ENCODE measurements at places on chromosomes 5 and 9.
A peak's percentile ranks its signal among the peaks of the same experiment; 100 is the strongest.

GRCh38 chr9:109780453-109781033 is 545 bp downstream of the PALM2AKAP2 start:
- DNase-seq: peak; percentile 27

DNA sequence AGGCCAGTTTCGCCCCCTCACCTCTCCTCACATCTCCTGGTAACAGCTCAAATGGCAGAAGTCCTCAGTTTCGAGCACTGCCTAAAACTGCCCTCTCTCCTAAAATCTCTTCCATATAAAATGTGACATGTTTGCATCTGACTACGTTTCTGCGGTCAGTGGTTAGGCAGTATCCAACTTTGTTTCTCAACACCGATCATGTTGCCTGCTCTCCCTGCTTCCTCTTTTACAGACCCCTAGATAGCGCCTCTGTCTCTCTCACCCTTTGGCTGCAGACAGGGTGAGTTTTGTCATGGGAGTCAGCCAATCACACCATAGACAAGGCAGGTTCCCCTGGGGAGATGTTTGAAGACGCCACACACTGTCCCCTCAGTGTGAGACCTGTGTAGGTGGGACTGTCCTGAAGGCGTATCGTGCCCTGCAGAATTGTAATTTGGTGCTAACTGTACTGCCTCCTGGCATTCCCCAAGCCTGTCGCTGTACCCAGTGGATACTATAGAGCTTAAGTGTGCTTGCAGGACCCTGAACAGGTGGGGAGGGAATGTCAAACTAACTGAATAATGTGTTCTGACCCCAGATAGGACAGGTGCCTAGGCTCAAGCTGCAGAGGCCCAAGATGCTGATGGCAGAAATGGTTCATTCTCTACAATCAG is 1.1 kb downstream of the HEXB start:
- peak; percentile 35 for DNase-seq

DNA sequence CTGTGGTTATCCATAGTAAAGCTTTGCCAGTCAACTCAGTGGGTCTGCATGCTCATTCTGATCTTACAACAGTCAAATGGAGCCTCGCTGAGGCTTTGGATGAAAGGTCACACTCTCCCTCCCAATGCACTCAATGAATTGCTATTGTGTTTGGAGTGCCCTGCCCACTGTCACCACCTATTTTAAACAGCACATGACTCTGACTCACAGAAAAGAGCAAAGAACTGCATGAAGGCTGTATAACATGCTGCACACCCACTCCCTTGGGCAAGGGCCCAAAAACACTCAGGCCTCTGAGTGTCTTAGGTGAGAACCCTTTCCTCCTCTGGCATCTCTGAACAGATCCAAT is 118.7 kb upstream of the CCDC112 start:
- peak; percentile 30 for DNase-seq

- DNase-seq: no peak
Measured at GRCh38 chr5:157323107-157323706, 57.3 kb downstream of the CYFIP2 start.

GRCh38 chr5:126054577-126055347 is 368.4 kb upstream of the GRAMD2B start:
- DNase-seq: no peak

DNA sequence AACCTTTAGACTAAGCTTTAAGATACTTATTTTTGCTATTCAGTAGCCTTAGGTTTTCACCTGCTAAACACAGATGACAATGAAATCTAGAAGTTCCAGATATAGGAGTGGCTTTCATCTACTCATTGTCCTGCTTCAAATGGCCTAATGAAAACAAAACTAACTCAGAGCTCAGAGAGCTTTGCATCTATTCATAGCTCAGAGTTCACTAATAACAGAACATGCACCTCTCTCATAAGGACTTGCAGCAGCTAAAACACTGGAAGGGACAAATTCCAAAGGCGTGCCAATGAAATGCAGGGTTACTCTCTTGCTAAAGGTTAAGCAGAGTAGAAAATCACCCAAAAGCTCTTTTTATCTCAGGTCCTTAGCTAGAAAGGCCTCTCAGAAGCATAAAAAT is 29.0 kb downstream of the SLC31A2 start:
- DNase-seq: no peak

DNA sequence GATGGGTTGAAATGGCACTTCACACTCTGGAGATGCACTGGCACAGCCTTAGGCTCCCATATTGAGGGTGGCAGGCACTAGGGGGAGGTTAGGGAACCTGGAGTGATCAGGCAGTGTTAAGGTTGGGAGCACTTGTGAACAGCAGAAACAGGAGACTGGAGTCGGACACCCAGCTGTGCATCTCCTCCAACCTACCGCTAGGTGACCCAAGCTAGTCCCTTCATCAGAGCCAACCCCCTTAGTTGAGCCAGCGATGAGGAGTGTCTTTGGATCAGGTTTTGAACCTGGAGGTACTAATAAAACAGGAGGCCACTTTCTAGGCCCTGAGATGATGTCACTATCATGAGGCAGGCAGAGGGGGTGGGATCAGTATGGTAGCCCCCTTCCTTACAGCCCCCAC is 1.7 kb downstream of the ACTL7B start:
- DNase-seq: no peak

DNA sequence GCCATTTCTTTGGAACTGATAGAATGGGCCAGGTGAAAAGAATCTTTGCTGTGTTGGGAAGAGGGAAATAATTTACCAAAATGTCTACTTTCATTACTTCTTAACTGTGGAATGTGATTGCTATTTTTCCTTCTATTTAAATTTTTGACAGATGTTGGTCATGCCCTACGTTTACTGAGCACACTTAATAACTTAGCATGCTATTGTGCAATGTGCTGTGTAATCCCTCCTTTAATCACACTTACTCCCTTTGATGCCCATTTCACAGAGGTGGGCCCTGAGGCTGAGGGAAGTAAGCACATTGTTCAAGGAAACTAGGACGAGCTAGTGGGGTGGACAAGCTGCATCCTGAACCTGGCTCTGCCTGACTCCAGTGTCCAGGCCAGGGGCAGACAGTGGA is 47.8 kb upstream of the INSYN2B start:
- DNase-seq: peak; percentile 32

GRCh38 chr5:44909004-44909403 is 100.3 kb downstream of the MRPS30 start:
- DNase-seq: no peak

- no peak for DNase-seq
Measured at GRCh38 chr5:96649251-96649662, 12.9 kb upstream of the CAST start.

DNA sequence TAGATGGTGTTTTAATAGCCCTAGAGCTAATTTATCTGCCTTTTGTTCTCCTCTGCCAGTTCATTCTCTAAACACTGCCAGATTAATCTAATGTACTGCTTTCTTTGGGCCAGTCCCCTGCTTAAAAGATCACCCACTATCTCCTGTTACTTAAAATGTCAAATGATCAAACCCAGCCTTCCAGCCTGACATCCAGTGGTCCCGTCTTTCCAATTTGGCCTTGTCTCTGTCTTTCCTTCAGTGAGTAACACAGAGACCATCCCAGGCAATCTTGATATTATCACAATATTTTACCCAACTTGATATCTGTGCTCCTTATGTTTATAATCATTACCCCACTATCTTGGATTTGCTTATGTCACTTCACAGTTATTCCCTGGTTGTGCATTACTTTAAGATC is 12.0 kb downstream of the PRR16 start:
- DNase-seq: no peak

DNA sequence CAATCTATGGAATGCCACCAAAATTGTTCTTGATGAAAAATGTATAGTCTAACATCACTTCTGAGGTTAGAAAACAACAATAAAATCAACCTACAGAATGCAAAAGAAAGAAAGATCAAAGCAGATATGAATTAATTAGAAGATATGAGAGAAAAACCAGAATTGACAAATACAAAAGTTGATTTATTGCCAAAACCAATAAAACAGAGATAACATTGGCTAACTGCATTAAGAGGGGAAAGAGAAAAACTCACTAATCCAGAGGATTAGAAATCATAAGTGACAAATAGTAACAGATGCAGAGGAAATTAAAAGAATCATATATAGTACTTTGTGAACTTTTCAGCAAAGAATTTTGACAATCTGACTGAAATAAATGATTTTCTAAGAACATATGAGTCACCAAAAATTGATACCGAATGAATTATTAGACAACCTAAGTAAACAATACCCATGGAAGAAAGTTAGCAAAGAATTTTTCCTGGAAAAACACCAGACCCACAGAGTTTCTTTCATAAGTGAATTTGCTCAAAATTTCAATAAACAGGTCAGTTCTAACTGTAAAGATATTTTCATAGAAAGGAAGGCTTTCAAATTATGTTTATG is 167.7 kb downstream of the AOPEP start:
- no peak for DNase-seq

GRCh38 chr9:3951161-3951665 is 348.7 kb downstream of the GLIS3 start:
- no peak for DNase-seq

- no peak for DNase-seq
Measured at GRCh38 chr5:66744040-66744439, 147.8 kb downstream of the MAST4 start.

- DNase-seq: no peak
Measured at GRCh38 chr5:32055891-32056866, 117.9 kb downstream of the GOLPH3 start.

DNA sequence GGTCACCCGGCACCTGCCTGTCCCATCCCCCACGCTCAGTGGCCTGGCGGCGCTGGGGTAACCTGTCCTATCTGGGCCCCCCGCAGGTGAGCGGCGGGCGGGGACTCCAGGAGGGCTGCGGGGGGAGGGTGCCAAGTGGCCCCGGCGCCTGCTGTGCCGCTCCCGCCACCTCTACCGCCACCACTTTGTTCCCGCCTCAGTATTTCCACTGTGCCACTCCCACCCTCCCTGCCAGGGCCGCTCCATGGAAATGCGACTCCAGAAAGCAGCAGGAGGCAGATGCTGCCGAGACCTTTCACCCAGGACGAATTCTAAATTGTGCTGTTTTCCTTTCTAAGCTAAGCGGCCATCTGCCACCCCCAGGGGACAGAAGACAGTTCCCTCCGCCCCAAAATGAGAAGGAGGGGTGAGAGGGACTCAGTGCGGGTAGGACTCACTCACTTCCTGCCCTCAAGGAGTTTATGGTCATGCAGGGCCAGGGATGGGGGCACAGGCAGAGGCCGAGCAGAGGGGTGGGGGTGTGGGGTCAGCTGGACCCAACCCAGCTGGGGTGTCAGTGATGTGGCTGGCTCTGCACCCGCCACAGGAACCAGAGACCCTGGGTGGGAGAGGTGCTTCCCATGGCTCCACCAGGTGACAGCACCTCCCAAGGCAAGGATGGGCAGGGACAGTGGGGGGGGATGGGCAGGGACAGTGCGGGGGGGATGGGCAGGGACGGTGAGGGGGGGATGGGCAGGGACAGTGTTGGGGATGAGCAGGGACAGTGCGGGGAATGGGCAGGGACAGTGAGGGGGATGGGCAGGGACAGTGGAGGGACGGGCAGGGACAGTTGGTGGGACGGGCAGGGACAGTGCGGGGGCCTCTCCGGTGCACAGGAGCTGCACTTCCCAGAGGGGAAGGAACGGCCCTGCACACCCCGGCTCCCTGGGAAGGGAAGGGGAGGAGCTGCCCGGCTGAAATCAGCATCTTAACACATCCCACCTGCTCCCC is 17.8 kb downstream of the NOTCH1 start:
- peak; percentile 77 for DNase-seq

GRCh38 chr5:180590543-180591310 is 572 bp downstream of the SCGB3A1 start:
- DNase-seq: no peak

- DNase-seq: no peak
Measured at GRCh38 chr5:43336159-43336558, 22.9 kb upstream of the HMGCS1 start.

DNA sequence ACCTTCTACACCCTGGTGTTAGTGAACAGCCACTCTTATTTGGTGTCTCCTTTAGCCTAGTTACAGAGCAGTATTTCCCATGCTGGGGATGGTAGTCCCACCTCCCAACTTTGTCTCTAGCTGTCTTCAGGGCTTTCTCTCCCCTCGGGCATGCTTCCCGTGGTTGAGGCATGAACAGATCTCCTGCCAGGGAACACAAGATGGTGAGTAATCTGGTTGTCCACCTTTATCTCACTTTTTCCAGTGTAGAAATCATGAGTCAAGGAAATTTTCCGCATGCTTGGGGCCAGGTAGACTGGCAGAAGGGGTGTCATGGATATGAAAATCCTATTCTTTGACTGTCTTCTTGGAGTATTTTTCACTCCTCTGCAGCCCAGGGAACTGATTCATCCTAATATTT is 532.9 kb downstream of the ANXA1 start:
- no peak for DNase-seq

GRCh38 chr5:168184103-168184502 is 107.3 kb upstream of the WWC1 start:
- no peak for DNase-seq

DNA sequence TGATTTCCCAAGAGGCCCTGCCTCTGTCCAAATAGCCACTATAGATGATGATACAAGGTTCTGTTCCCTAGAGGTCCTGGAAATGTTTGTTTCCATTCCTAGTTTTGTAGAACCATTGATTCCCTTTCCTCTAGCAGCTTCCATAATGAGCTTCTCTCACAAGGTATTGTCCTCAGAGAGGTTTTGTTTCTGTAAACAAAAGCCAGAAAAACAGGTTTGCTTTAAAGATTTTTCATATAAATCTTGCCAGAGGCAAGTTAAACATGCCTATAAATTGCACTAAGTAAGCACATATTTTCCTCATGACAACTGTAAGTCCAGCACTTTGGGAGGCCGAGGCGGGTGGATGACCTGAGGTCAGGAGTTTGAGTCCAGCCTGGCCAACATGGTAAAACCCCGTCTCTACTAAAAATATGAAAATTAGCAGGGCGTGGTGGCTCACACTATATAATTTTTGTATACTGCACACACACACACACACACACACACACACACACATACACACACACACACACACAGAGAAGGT is 1787.7 kb downstream of the EFNA5 start:
- DNase-seq: no peak

- DNase-seq: peak; percentile 38
Measured at GRCh38 chr5:173412566-173412965, 84.4 kb upstream of the STC2 start.

Measured in AG20443 (cell line).